ENCODE measurements at places on chromosomes 4 and X.
A peak's percentile ranks its signal among the peaks of the same experiment; 100 is the strongest.

GRCh38 chr4:158169931-158170690, 2.7 kb downstream of the GASK1B start:
- DNase-seq = no peak

GRCh38 chrX:25599061-25599460, 539.1 kb upstream of the MAGEB18 start:
- DNase-seq = no peak

GRCh38 chrX:42399632-42400024, 378.3 kb downstream of the PPP1R2C start:
- no peak for DNase-seq

GRCh38 chr4:102139132-102139573, 206.1 kb downstream of the SLC39A8 start:
- no peak for DNase-seq

GRCh38 chr4:82611527-82611926, 49.7 kb upstream of the TMEM150C start:
- DNase-seq = no peak

DNA sequence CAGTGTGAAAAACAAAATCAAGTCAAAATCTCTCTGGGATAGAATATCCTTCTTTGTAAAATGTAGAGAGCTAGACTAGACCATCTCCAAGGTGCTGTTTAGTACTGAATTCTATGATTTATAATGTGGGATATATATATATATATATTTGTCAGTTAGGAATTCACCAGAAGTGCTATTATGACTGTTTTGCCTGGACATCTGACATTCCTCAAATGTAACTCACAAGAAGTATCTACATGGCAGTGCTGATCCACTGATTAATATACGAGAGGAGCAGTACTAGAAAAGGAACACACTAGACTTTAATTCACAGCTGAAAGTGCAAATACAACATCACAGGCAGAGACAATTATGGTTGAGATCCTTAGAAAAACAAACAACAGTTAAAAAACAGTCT, 208.9 kb downstream of the GBA3 start:
- DNase-seq = no peak

DNA sequence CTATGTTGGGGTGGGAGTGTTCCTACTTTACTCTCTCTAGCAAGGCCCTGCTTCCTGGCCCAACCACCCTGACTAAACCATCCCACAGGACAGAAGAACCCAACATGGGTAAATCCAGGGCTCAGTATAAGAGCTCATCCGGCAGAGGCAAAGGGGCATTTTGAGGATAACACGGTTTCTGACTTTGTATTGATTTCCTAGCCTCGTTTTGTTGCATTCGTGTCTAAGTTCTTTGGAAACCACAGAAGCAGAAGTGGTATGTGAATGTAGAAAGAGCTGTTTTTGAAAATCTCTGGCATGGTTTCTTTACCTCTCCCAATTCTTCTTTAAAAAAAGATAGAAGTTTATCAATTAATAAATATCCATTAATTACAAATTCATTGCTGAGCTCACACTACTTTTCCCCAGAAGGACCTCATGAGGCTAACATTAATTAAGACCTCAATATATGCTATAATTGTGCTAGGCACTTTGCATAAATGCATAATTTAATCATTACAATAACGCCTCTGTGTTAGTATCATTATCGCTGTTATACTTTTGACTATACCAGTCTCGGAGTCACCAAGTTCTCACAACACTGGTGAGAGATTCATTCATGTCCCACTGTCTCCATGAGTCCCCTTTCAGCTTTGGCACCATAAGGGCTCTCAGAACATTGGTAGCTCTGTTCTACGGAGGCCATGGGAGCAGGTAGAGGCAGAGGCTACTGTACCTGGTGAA, 5.8 kb upstream of the CLNK start:
- DNase-seq = no peak

DNA sequence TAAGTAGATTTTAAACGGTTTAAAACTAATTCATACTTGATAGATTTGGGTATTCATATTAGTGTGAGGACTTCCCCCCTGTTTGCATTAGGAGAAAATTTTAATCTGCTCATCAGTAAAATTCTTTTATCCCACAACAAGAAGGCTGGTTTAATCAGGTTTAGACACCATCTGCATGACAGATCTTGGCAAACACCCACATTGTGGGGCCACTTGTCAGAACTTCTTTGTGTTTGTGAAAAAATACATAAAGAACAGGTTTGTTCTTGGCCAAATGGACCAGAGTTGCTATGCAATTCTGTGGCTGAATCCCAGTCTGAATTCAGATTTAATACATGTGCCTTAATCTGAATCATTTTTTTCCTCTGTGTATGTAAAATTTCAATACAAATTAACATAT, 121.1 kb downstream of the REPS2 start:
- DNase-seq = no peak

GRCh38 chr4:54063229-54063628, 1.2 kb downstream of the CHIC2 start:
- DNase-seq = no peak

DNA sequence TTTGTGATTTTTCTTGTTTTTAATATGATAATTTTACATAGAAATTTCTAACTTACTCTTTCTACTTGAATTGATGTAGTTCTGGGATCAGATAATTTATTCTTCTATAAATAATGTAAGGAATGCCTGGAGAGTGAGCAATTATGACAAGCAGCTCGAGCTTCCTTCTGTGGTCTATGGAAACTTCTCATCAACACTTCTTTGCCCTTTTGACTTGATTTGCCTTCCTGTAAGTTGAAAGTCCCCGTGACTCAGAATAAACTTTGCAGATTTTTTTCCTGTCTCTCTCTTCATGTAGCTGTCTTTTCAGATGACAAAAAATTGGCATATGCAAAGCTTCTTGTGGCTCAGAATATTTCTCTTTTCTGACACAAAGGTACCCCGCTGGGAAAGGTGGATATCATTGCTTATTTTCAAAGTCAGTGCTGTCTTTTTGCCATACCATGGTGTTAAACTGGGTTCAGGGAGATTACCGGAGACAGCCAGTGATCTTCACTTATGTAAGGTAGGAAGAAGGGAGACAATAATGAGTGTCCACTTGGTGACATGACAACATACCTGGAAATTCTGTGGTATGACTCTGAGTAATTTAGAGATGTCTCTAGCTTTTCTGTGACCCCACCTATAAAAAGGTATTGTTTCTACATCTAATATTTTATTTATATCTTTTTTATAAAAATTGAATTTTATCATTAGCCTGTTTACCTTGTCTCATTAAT, 278.6 kb upstream of the GNPDA2 start:
- DNase-seq = no peak

GRCh38 chr4:146029939-146030710, 91.5 kb upstream of the ZNF827 start:
- DNase-seq = no peak

GRCh38 chr4:137626942-137627738, 94.8 kb upstream of the PCDH18 start:
- DNase-seq = no peak

GRCh38 chrX:129077424-129078170, 445.7 kb downstream of the SMARCA1 start:
- no peak for DNase-seq

- no peak for DNase-seq
These were observed 14.0 kb upstream of the PHKA2 start for GRCh38 chrX:18997916-18998315.

DNA sequence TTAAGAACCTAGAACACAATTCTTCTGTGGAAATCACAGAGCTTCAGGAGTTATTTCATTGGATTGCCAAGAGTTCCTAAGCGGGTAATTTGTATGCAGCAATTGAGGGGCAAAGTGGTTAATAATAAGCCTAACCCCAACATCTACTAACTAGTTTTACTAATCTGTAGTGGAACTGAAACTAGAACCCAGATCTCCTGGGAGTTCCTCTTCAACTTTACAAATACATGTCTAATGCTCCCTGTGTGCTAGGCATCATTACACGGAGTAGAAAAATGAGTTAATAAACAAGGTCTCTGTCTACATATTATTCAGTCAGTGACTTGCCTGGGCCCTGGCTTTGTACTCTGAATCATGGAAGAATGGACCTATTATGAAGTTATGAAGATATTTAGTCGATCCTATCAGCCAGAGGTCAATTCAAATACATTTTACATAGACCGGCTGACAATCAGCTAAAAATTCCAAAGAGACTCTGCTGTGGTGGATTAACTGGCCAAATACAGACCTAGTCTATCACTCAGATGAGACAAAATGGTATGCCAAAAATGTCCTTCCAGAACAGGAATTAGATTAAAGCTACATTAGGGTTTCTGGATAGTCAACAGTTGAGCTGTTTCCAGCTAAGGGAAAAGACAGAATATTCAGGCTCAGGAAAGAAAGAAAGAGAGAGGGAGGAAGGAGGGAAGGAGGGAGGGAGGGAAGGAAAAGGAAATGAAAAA, 326.0 kb downstream of the FBXW7 start:
- no peak for DNase-seq

- DNase-seq = peak; percentile 43
These were observed 552 bp downstream of the ADH5 start for GRCh38 chr4:99088023-99088449.

DNA sequence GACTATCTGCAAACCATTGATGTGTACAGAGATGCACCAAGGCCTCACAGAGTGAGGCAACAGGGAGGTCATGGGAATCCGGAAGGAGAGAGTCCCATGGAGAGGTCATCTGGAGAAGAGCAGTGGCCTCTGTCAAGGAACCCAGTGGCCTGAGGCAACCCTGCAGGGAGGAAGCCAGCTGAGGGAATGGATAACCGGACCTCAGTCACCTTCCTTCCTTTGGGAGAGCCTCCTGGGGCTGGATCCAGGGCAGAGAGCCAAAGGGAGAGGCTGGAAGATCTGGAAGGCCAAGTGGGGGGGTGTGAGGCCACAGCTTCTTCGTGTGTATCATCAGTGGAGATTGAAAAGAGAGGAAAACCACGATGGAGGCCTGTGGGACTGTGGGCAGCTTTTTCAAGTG, 24.3 kb upstream of the CD38 start:
- DNase-seq = no peak

DNA sequence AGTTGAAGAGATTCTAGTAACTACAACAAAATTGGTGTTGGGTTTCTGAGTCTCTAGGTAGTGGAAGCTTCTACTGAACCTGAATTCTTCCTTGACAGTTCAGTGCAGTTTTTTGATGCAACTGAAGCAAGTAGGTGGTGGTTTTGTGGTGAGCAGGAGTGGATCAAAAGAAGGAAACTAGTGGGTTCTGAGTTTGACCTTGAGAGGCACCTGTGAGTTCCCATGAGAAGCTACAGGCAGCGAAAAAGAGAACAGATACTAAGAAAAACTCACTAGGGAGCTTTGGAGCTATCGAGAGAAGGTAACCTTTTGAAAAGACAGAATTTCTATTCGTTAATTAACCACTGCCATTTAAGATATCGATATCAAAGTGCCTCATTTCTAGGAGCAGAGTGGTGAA, 145.2 kb downstream of the PDHA2 start:
- DNase-seq = no peak

- DNase-seq = no peak
These were observed 30.4 kb upstream of the LAMP2 start for GRCh38 chrX:120499301-120500072.

DNA sequence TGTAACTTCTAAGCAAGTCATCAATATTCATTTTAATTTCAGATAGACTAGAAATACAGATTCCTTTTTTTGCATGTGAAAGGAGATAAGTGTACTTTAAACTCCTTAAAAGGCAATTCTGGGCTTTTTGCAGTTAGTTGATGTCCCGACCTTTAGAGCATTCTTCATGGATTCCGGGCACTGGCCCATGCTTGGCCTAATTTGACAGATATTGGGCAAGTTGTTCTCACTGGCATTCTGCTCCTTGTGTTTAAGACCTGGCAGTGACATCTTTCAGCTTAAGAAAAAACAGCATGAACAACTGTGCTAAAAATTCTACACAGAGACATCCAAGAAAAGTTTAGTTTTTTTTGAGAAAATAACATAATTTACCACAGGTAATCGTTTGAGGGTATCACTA, 1037.2 kb downstream of the PCDH18 start:
- no peak for DNase-seq

DNA sequence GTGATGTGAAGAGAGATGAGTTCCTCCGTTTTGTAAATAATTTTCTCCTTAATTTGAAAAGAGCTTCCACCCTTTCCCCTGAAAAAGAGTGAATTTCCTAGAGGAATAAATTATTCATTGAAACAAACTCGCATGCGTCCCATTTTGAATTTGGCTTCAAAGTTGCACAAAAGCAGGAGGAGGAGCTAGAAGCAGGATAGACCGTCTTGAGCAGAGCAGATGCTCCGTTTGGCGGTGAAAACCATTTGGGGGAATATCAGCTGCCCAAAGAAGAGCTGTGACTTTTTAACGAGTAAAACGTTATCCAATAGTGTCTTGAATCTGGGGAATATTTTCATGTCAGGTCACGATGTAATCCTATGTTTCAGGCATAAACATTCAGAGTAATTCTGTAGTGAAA, 42.0 kb downstream of the FAM149A start:
- DNase-seq = no peak

DNA sequence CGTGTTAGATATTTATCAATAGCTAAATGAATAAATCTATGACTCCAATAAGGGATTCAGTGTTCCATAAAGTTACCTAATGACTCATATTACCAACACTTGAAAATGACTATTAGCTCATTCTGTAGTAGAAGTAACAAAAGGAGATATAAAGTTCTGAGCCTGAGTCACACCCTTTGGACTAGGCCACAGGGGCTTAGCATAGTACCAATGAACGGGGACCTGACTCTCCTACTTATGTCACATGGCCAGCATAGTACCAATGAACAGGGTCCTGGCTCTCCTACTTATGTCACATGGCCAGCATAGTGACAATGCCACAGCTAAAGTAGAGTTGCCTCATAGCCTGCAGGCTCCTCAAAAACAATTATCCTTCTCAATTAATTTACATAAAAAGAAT, 43.7 kb downstream of the MAGEB16 start:
- no peak for DNase-seq

DNA sequence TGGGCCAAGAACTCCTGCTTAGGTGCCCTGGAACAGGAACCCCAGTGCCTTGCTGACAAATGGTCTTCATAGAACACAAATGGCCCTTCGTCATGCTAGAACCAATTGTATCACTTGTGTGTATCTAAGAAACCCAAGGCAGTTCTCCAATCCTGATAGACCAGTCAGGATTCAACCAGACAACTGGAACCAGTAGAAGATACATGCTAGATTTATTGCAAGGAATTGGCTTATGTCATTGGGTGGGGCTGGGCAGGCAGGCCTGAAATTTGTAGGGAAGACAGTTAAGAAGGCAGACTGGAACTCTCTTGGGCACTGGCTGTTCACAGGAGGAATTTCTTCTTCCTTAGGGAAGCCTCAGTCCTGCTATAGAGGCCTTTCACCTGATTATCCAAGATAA, 17.0 kb upstream of the TBL1X start:
- no peak for DNase-seq

GRCh38 chr4:119655111-119655837, 26.7 kb upstream of the PDE5A start:
- no peak for DNase-seq
